ENCODE measurements at places on chromosomes 5 and 9. TPM values are rescaled to one million over a fixed set of nuclear protein-coding genes. Genes with fewer than 3 reads are reported as not detected.

- peak; percentile 46 for DNase-seq
Measured at GRCh38 chr9:114906922-114907571, 23.3 kb downstream of the TNFSF8 start.

DNA sequence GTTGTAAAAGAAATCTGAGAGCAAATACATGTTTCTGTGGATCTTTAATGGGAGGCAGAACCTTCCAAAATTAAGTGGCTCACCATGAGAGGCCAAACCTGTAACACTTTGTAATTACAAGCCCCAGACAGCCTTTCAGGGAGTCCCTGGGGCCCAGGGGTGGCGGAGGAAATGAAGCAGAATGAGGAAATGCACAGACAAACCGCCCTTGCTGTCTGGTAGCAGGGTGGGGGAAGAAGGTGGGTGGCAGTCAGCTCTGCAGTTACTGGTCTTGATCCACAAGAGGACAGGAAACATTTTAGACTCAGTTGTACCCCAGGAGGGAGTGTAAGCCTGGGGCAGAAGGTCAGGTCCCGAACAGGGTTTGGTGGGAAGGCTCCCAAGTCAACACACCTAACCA is 6.5 kb downstream of the ARL14EPL start:
- DNase-seq = no peak

DNA sequence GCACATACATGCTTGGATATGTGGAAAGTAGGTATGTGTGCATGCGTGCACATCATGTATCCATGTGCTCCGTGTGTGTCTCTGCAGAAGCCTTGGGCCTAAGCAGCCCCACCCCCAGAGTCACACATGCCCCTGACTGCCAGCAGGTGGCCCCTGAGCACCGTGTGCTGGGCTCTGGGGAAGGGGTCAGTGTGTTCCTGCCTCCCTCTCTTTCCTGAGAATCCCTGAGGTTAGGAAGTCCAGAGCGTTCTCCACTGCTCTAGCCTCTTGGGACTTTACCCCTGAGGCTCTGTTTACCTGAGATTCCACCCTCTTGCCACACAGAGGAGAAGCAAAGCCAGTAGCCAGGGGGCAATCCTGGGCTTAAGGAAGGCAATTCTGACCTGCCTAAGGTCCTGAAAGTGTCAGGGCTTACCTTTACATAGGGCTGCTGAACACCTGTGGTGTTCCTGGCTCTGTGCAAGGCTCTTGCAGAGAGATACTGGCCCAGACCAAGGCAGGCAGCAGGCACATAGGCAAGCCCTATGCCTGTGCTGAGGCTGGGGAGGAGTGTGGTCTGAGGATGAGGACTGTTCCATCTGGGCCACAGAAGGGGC is 207.3 kb downstream of the TMEM38B start:
- DNase-seq = no peak

DNA sequence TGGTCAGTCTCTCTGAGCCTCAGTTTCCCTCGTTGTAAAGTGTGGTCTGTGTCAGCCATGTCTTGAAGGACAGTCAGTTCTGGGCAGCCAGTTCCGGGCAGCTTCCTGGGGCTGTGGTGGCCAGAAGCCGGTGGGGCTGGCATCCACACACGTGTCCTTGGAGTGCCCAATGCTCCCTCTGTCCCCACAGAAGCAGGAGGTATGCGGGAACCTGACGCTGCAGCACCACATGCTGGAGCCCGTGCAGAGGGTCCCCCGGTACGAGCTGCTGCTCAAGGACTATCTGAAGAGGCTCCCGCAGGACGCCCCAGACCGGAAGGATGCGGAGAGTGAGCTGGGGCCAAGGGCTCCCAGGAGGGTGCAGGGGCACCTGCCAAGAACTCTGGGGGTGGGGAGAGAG is 48.4 kb upstream of the SUSD3 start:
- DNase-seq = no peak

- no peak for DNase-seq
Measured at GRCh38 chr9:4106081-4106759, 193.6 kb downstream of the GLIS3 start.

GRCh38 chr9:99056186-99056585 is 48.7 kb upstream of the TGFBR1 start:
- no peak for DNase-seq

DNA sequence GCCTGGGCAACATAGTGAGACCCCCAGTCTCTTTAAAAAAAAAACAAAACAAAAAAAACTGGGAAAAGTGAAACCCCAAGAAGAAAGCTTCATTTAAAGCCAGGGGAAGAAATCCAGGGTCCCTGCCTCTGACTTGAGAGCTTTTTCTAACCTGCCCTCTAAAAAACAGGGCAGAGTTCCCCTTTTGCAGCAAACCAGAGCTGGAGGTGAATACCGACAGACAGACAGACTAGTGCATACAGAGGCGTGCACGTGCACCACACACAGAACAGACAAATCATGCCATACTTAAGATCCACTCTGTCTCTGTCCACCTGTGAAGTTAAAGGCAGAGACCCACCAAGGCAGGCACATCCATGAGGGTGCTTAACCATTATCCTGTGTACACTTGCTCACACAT is 11.7 kb upstream of the AQP3 start:
- DNase-seq = no peak

DNA sequence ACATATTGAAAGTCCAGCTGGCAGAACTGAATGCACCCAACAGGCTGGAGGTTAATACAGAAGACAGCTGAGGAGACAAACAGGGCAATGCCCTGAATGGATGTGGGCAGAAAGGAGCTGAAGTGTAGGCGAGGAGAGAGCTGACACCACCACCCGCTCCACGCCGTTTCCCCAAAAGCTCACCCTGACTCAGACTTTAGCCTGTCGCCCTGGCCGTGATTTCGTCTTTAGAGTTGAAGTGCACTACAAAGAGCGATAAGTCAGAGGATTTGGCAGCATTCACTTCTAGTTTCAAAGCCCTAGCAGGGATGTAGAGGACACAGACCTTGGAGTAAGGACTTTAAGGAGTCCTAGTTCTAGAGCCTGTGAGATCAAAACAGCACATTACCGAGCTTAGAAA is 2.2 kb upstream of the ERAP1 start:
- DNase-seq = peak; percentile 56

DNA sequence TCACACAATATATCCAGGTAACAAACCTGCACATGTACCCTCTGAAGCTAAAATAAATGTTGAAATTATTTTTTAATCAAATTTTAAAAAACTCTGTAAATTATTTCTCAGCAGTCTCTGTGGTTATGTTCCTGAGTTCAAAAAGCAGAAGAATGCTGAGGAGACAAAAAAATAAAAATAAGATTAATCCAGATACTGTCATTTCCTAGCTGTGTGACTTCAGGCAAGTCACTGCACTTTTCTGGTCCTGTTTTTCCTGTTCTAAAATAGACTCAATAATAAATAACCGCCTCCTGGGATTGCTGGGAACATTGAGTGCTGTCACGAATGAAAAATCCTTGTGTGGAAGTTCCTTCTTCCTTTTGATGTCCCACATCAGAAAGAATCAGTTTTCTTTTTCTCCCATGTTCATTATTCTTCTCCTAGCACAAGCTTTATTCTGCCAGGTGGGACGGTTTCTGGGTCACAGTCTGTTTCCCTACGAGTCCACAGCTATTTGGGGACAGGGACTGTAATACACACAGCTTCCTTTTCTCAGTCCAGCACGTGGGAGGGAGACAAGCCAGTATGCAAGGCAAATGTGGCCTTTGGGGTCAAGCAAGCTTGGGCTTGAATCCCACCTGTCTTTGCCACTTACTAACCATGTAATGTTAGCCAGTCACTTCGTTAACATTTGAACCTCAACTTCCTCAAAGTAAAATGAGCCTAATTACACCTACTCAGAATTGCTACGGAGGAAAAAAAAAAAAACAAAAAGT is 156.9 kb downstream of the TRIM32 start:
- no peak for DNase-seq

DNA sequence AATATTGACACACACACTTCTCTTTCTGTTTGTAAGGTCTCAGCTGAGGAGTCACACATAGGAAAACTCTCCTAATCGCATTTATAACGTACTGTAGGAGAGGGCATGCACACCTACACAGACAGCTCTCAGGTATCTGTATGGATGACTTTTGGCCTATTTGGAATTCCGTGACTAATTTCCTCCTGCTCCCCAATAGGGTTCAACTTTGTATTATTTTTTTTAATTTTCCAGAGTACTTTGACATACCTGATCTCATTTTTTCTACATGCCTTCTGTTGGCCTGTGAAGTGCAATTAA is 195.9 kb downstream of the ARHGAP26 start:
- no peak for DNase-seq

GRCh38 chr5:132971483-132972435 is 8.3 kb upstream of the AFF4 start:
- no peak for DNase-seq

DNA sequence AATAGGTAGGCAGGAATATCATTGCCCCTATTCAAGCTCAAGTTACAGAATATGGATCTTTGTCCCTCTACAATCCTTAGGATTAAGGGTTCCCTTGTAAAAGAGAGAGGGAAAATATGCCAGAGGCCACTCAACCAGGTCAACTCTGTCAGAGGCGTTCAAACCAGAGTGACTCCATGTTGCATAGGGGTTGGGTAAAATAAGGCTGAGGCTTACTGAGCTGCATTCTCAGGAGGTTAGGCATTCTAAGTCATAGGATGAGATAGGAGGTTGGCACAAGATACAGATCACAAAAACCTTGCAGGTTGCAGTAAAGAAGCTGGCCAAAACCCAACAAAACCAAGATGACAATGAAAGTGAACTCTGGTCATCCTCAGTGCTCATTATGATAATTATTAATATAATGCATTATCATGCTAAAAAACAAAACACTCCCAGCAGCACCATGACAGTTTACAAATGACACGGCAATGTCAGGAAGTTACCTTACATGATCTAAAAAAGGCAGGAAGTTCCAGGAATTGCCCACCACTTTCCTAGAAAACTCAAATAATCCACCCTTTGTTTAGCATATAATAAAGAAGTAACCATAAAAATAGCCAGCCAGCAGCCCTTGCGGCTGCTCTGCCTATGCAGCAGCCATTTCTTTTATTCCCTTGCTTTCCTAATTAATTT is 64.8 kb downstream of the ERP44 start:
- DNase-seq = no peak

- no peak for DNase-seq
Measured at GRCh38 chr9:87513161-87513560, 15.5 kb downstream of the DAPK1 start.

- DNase-seq = no peak
Measured at GRCh38 chr9:122777935-122778627, 10.7 kb upstream of the OR5C1 start.

DNA sequence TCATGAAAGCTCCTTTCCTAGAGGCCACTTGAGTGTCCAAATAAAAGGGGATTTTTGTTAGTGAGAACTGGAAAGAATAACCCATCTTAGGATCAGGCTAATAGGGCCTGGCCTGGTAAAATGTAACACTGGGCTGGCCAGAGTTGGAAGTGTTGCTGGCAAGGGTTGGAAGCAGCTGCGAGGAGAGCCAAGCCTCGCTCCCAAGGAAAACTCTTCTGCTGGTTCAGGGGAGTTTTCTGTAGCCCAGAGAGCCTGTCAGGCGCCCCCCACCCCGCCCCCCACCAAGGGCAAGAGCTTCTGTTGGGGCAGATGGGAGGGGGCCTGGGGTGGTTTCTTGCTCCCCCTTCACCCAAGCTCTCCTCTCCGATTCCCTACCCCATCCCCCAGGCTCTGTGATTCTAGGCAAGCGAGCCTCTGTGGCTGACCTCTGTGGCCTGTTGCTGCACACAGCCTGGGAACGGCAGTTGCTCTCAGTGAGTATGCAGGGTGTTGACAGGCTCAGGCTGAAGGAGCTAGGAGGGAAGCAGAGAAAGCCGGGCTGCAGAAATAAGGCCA is 547.8 kb downstream of the CCDC171 start:
- no peak for DNase-seq

DNA sequence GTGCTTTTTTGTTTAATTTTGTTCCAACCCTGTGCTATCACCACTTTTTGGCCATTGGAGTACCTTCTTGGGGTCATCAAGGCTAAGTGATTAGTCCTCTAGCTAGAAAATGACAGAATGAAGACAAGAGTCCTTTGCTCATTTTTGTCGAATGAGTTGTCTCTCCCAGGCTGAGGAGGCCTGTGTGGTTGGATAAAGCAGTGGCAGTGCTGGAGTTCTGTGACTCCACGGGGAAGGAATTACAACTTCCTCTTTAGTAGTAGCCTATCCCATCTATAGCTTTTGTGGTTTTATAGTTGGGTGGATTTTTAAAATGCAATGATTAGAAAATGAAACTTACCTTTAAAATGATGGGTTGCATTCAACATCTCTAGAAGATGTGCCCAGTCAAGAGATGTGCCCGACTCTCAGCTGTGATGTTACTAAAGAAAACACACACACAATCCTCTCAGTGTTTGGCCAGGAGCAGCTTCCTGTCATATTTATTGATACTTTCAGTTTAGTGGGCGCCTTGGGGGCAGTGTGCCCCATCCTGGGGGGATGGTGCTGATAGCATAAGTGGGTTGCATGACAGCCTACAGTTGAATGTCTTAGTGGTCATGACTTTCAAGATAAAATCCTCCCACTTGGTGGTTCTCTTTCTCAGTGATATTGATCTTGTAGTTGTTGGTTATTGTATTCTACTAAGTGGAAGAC is 11.9 kb downstream of the OTULINL start:
- DNase-seq = peak; percentile 48

- peak; percentile 61 for DNase-seq
Measured at GRCh38 chr9:33453286-33453860, 6.0 kb upstream of the AQP3 start.

DNA sequence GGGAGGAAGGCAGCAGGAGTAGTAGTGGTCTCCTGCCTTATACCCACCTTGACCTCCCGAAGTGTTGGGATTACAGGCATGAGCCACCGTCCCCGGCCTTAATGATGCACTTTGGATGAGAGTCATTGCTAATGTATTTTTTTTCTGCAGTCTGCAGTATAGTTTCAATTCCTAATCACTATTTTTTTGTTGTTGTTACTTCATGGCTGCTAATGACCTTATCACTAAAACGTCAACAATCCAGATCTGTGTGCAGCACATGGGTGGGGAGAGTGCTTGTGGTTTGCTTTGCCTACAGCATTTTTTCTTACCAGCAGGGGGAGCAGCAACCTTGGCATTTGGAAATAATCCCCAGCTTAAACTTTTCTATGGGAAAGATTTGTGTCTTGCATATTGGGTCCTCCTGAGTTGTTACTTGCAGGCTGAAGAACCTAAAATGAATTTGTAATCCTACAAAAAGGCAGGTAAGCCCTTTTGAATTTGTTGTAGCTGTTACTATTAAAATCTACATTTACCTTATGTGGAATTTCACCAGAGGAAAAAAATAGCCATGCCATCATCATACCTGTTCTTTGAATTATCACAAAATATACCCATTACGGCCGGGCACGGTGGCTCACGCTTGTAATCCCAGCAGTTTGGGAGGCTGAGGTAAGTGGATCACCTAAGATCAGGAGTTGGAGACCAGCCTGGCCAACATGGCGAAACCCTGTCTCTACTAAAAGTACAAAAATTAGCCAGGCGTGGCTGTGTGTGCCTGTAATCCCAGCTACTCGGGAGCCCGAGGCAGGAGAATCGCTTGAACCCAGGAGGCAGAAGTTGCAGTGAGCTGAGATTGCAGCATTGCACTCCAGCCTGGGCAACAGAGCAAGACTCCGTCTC is 6.3 kb upstream of the MED7 start:
- peak; percentile 87 for DNase-seq

CCL19 gene
- total RNA-seq = not detected

GABRA1 gene
- total RNA-seq = not detected

TLE4 gene
- total RNA-seq = 14.3 TPM

PRR16 gene
- not detected for total RNA-seq

SLCO6A1 gene
- not detected for total RNA-seq

SEMA6A gene
- not detected for total RNA-seq

CER1 gene
- not detected for total RNA-seq

DDX4 gene
- not detected for total RNA-seq

TNC gene
- total RNA-seq = 0.52 TPM

SOHLH1 gene
- not detected for total RNA-seq

MARCOL gene
- total RNA-seq = not detected

TMEM215 gene
- not detected for total RNA-seq

BRINP1 gene
- total RNA-seq = not detected

All from activated CD4-positive, alpha-beta memory T cell treated with anti-CD3 and anti-CD28 coated beads for 36 hours (primary cell).